ENCODE measurements at places on chromosomes 6 and 20. TPM values are rescaled to one million over a fixed set of nuclear protein-coding genes. Genes with fewer than 3 reads are reported as not detected.

DLK2 gene
- total RNA-seq, result 0.36 TPM

DNA sequence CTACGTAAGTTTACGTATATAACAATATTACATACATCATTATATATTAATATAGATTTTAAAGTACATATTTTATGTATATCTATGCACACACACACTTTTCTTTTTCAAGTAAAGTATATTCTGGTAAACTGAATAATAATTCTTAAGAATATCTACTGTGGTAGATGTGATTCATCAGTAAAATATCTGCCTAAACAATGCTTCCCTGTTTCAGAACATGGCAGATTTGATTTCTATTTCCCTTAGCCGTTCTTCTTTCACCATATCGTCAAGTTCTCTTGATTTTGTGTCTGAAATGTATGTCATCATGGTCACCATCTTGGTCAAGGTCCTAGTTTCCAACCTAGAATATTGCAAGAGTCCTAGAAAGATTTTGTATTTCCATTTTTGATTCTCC is 195.6 kb downstream of the HDGFL1 start:
- no peaks in the 10 kb centered on the region for H3K4me1 ChIP-seq
- no peak overlapping the region for H3K27ac ChIP-seq
- no peak for DNase-seq
- no peaks in the 10 kb centered on the region for H3K36me3 ChIP-seq
- H3K27me3 ChIP-seq, result no peaks in the 10 kb centered on the region
- H3K4me3 ChIP-seq, result no peak overlapping the region

GRCh38 chr6:144364782-144365181 is 79.6 kb downstream of the UTRN start:
- H3K36me3 ChIP-seq, result peaks cover 6% of the 10 kb centered on the region
- peaks cover 26% of the 10 kb centered on the region for H3K4me1 ChIP-seq
- DNase-seq, result no peak
- peak overlapping the region; percentile 45 for H3K27ac ChIP-seq
- no peaks in the 10 kb centered on the region for H3K27me3 ChIP-seq

GRCh38 chr6:16409531-16410441 is 171.4 kb downstream of the GMPR start:
- H3K4me1 ChIP-seq, result peaks cover 7% of the 10 kb centered on the region
- no peak overlapping the region for H3K4me3 ChIP-seq

GRCh38 chr6:166940643-166941068 is 15.7 kb downstream of the RNASET2 start:
- H3K27ac ChIP-seq, result no peak overlapping the region
- H3K36me3 ChIP-seq, result peaks cover 76% of the 10 kb centered on the region
- H3K4me3 ChIP-seq, result no peak overlapping the region
- no peaks in the 10 kb centered on the region for H3K27me3 ChIP-seq
- DNase-seq, result no peak

DNA sequence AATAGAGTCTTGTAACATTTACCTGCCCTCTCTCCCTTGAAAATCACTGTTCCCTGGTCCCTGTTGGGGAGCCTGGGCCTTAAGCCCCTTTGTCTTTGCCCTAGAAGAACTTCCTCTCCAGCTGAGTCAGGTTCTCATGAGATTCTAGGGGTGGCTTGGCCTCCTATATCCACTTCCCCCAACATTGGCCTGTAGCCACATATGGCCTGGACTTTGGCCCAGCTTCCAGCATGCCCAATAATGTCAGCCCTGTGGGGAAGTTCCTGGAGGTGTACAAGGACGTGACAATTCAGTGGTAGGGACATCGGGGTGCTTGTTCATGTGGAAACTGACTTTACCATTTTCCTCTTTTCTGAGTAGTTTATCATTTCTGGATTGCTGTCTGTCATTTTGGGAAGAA is 17.2 kb upstream of the MAS1L start:
- H3K4me3 ChIP-seq, result no peak overlapping the region
- no peaks in the 10 kb centered on the region for H3K36me3 ChIP-seq
- no peak for DNase-seq
- no peaks in the 10 kb centered on the region for H3K4me1 ChIP-seq
- H3K27me3 ChIP-seq, result peaks cover 17% of the 10 kb centered on the region

GRCh38 chr6:157211603-157212455 is 111.5 kb downstream of the TMEM242 start:
- no peak overlapping the region for H3K4me3 ChIP-seq
- no peaks in the 10 kb centered on the region for H3K4me1 ChIP-seq
- H3K36me3 ChIP-seq, result peaks cover 9% of the 10 kb centered on the region
- no peak for DNase-seq
- no peak overlapping the region for H3K27ac ChIP-seq

GRCh38 chr20:36472637-36473090 is 68.7 kb upstream of the MYL9 start:
- H3K27ac ChIP-seq, result peak overlapping the region; percentile 44
- no peaks in the 10 kb centered on the region for H3K27me3 ChIP-seq
- H3K36me3 ChIP-seq, result no peaks in the 10 kb centered on the region

Measured in CD4-positive, alpha-beta T cell (primary cell).